ENCODE measurements at places on chromosomes 4 and X.

- no peak for DNase-seq
Observed at GRCh38 chr4:81227968-81228367, 12.9 kb upstream of the PRKG2 start.

DNA sequence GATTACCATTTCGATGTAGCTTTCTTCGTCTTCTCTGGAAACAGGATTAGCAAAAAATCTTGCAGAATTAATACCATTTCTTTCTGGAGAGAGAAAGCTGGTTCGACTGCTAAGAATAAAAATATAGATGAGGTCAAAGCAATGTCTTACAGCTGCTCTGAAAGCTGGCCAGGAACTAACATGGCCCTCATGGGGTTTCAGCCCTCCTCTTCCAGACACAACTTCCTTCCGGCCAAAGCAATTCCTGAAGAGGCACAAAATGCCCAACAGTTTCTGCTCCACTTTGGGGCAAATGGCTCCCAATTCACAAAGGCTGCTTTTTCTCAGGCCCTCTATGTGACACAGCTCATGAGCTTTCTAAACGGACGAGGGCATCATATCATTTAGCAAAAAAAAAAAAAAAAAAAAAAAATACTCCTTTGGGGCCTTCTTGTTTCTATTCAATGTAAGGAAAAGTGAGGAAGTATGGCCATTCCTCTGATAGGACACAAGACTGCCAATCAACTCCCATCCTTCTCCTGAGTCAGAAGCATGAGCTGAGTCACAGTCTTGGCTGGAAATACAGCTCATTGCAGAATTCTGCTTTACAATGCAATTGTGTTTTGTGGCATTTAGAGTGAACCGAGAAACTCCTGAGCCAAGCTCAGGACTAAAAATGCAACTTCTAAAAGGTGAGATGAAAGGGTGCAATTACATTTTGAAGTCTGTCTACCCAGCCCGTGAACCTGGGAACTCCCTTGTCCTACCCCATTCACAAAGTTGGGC is 42.7 kb upstream of the CTAG2 start:
- DNase-seq: no peak

- DNase-seq: no peak
Observed at GRCh38 chrX:41779030-41779564, 55.1 kb downstream of the GPR82 start.

DNA sequence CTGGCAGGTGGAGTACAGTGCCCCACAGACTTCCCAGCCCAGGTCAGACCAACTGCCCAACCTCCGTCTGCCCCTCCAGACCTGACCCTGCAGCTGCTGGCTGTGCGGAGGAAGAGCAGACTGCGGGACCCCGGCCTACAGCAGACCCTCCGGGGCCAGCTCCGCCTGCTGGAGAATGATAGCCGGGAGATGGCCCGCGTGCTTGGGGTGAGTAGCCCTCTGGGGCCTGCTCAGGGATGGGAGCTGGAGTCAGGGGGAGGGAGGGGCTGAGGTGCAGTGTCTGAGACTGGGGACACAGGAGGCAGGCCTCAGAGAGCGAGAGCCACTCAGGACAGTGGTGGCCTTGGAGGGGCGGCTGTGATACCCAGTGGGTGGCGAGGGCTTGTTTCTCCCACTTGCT is 13.5 kb downstream of the SH3TC1 start:
- no peak for DNase-seq

- DNase-seq: no peak
Observed at GRCh38 chr4:130056286-130056685, 960.3 kb downstream of the C4orf33 start.

GRCh38 chr4:175891851-175892250 is 79.8 kb upstream of the GPM6A start:
- no peak for DNase-seq

GRCh38 chr4:106316773-106317409 is 541 bp downstream of the AIMP1 start:
- DNase-seq: no peak

- DNase-seq: no peak
Observed at GRCh38 chr4:149077181-149077580, 635.0 kb upstream of the NR3C2 start.

Data from activated T-cell treated with anti-CD3 and anti-CD28 coated beads, Interleukin-2, amount 50 U/mL, for 48 hours (primary cell).